Naive thymus-derived CD8-positive, alpha-beta T cell (primary cell): ENCODE measurements at places on chromosomes 16 and 17.
A peak's percentile ranks its signal among the peaks of the same experiment; 100 is the strongest.

DNA sequence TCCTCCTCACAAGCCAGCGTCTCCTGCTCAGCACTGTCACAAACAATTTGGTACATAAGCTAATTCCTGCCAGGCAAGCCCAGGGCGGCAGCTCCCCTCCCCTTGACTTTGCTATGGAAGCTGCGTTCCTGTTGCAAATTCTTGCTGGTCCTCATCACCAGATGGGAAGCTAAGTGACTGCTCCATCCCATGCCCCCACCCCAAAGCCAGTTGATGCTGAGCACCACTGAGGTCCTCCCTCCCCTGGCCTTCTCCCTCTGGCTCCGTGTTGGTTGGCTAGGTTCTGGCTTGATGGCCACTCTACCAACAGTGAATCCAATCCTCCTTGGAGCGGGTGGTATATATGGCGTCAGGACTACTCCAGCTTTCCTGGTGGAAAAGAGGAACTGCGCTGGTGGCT is 34.4 kb downstream of the PIPOX start:
- no peak for DNase-seq

- no peak for DNase-seq
These were observed 39.8 kb downstream of the MAP1LC3B start for GRCh38 chr16:87431926-87432325.

- no peak for DNase-seq
These were observed 5.1 kb downstream of the TMEM235 start for GRCh38 chr17:78236362-78237127.

- DNase-seq: no peak
These were observed 3.0 kb downstream of the CYLD start for GRCh38 chr16:50744881-50745280.

- no peak for DNase-seq
These were observed 28.3 kb downstream of the G6PC1 start for GRCh38 chr17:42928714-42929496.

GRCh38 chr17:82458885-82459424 is 414 bp downstream of the NARF start:
- peak; percentile 36 for DNase-seq

- DNase-seq: peak; percentile 72
These were observed 26.3 kb downstream of the NFE2L1 start for GRCh38 chr17:48074322-48075081.

GRCh38 chr16:12132850-12133440 is 156.4 kb downstream of the SNX29 start:
- DNase-seq: no peak

- DNase-seq: peak; percentile 40
These were observed 122.4 kb upstream of the NLRP1 start for GRCh38 chr17:5706577-5707210.
